ENCODE measurements at places on chromosomes 13 and 19.

- no peak for DNase-seq
These were observed 30.8 kb upstream of the PEPD start for GRCh38 chr19:33552191-33552927.

DNA sequence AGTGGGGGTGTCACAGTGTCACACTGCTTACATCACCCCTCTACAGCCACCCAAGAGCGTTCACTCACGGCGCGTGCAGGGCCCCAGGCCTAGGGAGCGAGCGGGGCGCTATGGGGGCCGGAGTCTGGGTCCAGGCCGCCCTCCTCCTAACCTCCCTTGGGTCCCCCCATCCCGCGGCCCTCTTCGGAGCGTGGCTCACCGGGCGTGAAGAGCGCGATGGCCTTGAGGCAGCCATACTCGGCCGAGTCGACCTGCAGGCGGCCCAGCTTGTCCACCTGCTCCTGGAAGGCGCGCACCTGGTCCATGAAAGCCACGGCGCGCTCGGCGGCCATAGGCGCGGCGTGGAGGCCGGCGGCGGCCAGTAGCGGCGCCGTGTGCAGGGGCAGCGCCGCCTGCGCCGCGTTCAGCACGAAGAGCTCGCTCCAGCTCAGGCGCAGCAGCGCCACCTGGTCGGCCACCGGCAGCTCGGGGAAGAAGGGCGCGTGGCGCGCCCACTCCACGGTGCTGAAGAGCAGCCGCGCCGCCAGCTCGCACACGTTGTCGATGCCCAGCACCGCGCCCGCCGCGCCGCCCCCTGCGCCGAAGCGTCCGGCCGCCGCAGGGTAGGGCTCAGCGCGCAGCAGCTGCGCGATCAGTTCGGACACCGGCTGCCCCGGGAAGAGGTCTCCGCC lies 9.4 kb downstream of the OCEL1 start:
- DNase-seq, result no peak

- DNase-seq, result no peak
These were observed 19.4 kb downstream of the ACTN4 start for GRCh38 chr19:38666663-38667511.

DNA sequence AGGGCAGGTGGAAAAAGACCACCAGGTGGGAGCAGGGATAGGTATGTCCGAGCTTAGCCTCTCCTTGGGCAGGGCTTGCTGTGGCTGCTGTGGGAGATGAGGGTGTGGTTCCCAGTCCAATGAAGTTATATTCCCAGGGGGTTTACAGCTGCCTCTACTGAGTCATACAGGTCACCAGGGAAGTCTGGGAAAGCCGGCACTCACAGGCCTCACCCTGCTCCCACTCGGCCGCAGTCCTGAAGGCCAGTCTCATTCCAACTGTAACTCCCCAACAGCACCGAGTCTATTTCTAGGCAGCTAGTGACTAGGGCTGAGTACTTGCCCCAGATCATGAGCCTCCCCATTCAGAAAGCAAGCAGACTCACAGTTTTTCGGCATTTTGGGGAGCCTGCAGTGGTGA lies 77.1 kb downstream of the FNDC3A start:
- no peak for DNase-seq

DNA sequence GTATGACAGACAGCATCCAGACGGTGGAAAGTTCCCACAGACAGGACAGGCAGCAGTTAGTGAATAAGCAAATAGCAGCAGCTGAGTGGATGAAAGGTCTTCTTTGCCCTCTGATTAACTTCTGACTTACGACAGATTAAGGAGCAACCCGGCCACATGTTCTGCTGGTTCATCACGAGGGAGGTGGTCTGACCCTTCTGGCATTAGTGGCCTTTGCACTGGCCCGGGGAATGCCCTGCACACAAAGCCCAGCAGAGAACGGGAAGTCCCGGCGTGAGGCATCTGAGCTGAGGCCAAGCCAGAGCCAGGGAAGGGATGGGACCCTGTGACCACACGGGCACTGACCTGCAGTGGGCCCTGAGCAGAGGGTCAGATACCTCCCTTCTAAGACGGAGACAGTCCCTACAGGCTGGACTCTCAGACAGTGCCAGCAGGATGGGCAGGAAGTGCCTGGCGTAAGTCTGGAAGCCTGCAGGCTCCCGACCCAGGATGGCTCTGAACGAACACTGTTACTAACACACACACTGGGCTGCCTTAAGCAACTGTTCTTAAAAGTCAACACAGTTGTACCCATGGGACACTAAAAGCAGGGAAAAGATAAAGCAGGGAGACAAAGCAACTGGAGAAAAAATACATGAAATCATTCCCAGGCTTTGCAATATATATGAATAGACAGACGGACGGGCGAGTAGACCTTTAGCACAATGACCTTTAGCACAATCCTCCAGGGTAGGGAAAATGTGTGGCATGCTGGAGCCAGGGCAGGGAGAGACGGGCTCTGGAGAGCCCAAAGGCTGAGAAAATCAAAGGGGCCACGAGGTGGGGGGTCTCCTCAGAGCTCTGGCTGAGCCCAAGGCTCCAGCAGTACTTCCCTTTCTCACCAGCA lies 6.3 kb downstream of the C19orf12 start:
- no peak for DNase-seq

- no peak for DNase-seq
These were observed 6.0 kb downstream of the WDR18 start for GRCh38 chr19:990119-990571.

- DNase-seq, result no peak
These were observed 8.0 kb upstream of the ZNF358 start for GRCh38 chr19:7507884-7508283.

DNA sequence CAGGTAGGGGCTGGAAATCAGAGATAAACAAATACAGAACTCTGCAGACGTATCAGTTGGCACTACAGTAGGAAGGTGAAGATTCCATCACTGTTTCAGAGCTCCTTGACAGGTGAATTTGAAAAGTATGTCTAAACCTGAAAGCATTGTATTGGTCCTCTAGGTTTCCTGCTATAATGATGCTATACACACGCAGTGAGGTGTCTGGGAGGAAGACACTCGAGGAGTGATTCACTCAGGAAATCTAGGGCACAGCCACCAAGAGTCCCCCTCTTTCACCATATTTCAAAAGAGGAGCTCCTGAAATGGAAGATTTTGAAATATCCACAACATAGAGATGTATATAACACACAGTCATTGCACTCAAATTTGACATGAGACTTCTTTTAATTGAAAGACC lies 331.0 kb upstream of the DACH1 start:
- DNase-seq, result no peak

- DNase-seq, result no peak
These were observed 6.6 kb downstream of the CLPTM1 start for GRCh38 chr19:44961821-44962220.

GRCh38 chr19:55672418-55672817 lies 2.6 kb upstream of the EPN1 start:
- no peak for DNase-seq

GRCh38 chr19:52198678-52199077 lies 8.8 kb downstream of the PPP2R1A start:
- no peak for DNase-seq

DNA sequence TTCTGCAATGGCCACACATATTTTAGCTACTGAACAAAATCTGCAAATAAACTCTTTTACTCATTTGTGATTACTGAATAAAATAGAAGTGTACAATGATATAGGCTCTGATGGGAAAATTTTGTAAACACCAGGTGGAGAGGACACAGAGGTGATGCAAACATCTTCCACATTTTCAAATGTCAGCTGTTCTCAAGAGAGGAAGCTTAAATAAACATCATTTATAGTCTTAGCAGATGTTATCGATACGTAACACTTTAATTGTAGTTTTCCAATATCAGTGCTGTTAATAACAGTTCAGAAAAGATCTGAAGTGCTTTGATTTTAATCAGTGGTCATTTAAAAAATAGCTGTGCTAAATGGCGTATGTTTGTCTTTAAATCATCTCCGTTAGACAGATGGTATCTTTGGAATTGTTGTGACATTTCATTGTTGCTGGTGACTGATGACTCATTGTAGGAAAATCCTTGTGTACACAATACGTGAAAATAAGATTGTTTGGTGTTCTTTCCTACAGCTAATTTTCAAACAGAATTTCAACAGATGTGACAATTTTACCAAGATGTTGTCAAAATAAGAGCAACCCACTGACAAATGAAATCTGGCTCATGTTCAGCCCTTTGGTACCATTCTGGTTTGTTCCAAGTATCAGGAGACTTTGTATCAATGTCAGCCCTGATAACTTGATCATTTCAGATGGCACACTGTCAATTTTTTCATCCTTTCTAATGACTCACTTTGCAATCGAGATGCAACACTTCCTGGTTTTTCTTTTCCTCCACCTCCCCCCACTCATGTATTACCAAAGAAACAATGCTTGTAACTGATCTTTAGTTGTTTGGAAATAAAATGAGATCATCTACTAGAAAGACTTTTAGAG lies 516.0 kb downstream of the DCT start:
- no peak for DNase-seq

GRCh38 chr13:107373551-107373950 lies 805.6 kb upstream of the ARGLU1 start:
- no peak for DNase-seq

GRCh38 chr13:70253411-70253810 lies 145.2 kb upstream of the KLHL1 start:
- DNase-seq, result no peak

DNA sequence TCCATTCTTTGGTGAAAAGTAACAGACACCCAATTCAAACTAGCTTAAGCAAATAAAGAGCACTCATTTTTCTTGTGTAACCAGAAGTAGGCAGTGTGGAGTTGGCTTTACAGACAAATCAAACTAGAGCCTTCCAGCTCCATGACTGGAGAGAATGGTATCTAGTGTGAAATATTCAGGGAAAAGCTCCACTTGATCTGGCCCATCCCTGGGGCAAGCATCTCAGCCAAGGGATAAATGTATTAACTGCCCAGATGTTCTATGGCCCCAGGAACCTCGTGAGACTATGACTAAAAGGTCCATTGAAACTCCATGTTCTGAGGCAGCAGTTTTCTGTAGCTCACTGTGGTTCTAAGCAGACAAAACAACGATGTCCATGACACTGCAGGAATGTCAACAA lies 49.9 kb downstream of the TBC1D4 start:
- DNase-seq, result no peak

DNA sequence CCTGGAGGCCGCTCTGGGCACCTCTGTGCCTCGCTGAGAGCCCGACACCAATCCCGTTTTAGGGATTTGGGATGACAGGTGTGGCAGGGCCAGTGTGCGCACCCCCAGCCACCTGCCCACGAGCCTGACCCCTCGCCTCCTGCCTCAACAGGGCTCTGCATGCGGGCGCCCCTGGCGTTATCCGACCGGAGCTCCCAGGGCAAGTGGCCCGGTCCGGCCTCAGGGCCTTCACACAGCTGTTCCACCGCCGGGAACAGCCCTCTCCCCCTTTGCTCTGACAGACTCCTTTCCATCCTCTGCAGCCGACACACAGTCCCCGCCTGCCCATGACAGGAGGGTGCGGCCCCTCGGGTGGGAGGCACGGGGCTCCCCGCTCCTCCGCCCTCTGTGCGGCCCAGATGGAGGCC lies 7.1 kb upstream of the WDR18 start:
- no peak for DNase-seq

DNA sequence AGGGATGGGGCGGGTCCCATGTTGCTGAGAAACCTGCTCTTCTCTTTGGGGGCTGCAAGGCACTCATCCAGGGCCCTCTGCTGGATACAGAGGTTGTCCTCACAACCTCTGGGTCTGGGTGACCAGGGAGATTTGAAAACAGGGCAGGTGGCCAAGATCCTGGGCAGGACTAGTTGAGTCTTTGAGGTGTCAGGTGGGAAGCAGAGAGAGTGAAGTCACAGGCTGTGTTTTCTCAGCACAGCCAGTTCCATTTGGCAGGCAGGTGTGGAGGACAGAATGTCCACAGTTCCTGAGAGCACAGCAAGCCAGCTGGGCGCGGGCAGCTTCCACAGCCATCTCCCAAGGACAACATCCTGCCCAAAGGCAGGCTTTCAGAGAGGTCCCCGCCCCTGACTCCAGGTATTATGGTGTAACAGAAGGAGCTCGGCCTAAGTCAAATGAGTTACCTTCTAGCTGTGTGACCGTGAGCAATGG lies 118.8 kb downstream of the NUFIP1 start:
- no peak for DNase-seq

- DNase-seq, result no peak
These were observed at the start of gene NPAS1 for GRCh38 chr19:47019431-47020041. Gene NPAS1 (plus strand): TSS chr19:47019837. CDS start chr19:47021048, 1,211 bp downstream.

- no peak for DNase-seq
These were observed 803 bp downstream of the FLT3 start for GRCh38 chr13:28099396-28100149.

- no peak for DNase-seq
These were observed 21.9 kb upstream of the WTIP start for GRCh38 chr19:34459614-34460013.

GRCh38 chr13:28739376-28739775 lies 20.6 kb upstream of the SLC46A3 start:
- no peak for DNase-seq

- DNase-seq, result no peak
These were observed 5.5 kb downstream of the SAFB2 start for GRCh38 chr19:5617080-5617479.

- DNase-seq, result no peak
These were observed 27.2 kb downstream of the FOXO1 start for GRCh38 chr13:40639221-40639681.

- no peak for DNase-seq
These were observed 133.3 kb downstream of the KLF12 start for GRCh38 chr13:74000876-74001275.

DNA sequence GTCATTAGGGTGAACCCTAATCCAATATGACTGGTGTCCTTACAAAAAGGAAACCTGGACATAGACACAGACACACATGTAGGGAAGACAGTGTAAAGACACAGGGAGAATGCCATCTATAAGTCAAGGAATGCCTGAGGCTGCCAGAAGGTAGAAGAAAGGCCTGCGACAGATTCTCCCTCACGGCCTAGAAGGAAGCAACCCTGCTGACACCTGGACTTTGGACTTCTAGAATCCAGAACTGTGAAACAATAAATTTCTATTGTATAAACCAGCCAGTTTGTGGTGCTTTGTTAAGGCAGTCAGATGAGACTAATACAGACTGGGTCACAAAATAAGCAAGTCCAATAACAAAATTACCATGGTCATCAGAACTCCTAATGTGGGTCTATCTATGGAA lies 120.4 kb downstream of the ENOX1 start:
- DNase-seq, result no peak

DNA sequence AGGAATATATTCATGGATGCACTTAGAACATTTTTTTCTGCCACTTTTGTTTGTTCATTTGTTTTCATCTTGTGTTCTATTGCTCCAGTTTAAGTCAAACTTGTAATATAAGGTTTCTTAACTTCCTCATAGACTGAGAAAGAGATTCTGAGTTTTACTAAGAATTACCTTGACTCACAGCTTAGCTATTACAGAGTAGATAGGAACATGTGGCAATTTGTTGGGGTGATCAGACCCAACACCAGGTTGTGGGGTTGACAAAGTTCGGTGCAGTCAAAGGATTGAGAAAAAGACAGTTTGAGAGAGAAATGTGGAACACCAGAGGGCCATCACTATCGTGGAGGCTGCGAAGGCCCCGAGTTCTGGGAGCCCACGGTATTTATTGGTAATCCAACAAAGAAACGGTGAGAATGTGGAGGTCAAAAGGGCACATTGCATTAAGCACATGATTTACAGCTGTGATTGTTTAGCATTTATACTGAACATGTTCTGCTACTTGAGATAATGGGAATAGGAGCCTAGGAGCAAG lies 2526.0 kb downstream of the PCDH9 start:
- no peak for DNase-seq

GRCh38 chr19:30649934-30650614 lies 277.9 kb downstream of the ZNF536 start:
- DNase-seq, result no peak

- no peak for DNase-seq
These were observed 6.5 kb upstream of the CCER2 start for GRCh38 chr19:38918526-38918925.
